ENCODE measurements at places on chromosomes 1 and 21.

GRCh38 chr1:41118645-41119044, 97.1 kb upstream of the SLFNL1 start:
- no peak for DNase-seq

DNA sequence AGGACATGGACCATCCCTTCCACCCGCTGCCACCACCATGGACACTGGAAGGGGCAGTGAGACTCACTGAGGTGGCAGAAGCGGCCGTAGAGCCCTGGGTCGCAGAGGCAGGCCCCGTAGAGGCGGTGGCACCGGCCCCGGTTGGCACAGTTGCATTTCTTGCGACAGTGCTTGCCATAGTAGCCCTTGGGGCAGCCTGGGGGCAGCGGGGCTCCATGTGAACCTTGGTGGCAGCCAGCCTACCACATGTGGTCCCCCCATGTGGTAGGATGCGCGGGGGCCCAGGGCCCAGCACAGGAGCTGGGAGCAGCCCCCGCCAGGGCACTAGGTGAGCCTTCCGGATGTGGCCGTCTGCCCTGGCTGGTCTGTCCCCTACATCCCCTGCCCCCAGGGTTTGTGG, 51.6 kb downstream of the ARHGEF16 start:
- no peak for DNase-seq

DNA sequence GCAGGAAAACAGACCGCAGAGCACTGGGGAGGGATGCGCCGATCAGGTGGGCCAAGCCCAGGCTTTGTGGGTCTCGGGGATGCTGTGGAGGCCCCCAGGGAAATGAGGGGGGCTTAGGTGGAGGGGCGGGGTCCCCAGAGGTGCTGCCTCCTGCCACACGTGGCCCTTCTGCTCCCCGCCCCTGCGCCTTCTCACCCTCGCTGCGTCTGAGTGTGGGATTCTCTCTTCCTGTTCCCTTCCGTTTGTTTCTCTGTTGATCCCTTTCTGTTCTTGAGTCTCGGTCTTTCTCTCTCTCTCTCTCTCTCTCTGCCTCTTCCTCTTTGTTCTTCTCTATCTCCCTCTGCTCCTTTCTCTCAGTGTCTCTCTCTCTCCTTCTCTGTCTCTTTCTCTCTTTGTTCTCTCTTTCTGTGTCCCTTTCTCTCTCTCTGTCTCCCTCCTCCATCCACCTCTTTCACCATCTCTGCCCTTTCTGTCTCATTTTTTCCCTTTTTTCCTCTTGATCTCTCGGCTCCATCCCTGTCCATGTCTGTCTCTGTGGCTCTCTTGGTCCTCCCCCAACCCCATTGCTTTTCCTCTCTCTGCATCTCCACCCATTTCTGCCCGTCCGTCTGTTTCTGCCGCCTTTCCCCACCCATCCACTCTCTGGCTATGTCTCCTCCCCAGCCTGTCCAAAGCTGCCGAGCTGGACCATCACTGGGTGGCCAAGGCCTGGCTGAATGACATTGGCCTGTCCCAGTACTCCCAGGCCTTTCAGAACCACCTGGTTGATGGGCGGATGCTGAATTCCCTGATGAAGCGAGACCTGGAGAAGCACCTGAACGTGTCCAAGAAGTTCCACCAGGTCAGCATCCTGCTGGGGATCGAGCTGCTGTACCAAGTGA, 52.4 kb upstream of the TMEM51 start:
- no peak for DNase-seq

- no peak for DNase-seq
These were observed 148.4 kb downstream of the TLR5 start for GRCh38 chr1:222994511-222995235.

- no peak for DNase-seq
These were observed 156.5 kb upstream of the KLHDC7A start for GRCh38 chr1:18324246-18324645.

GRCh38 chr21:39188521-39189139, 5.4 kb upstream of the PSMG1 start:
- DNase-seq = no peak

- DNase-seq = no peak
These were observed 5.1 kb downstream of the NT5C1A start for GRCh38 chr1:39666772-39667171.

GRCh38 chr1:155043793-155044192, 7.3 kb upstream of the ADAM15 start:
- no peak for DNase-seq

DNA sequence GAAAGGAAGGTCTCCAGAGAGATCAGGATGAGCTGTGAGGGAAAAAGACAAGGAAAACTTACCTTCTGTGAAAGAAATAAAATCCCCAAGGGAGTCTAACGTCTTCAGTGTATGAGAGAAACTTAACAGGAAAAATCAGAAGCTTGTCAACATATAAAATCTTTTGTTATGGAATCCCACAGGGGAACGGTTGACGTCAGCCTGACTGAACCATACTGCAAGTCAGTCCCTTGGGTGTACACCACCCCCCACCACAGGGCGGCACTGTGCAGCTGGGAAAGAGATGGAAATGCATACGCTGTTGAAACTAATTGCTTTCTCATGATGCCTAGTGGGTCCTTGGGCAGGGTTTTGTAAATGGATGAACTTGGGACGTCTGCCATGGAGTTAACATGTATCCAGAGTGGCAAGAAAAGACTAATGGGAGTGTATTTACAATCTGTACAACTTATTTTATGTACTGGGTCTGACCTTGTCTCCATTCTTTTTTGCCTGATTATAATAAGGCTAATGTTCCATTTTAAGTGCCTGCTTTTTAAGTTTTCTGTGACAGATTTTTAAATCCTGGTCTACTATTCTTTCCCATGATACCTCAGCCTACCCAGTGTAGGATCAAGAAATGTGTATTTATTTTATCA, 22.7 kb downstream of the UTP25 start:
- no peak for DNase-seq

GRCh38 chr21:29870814-29871213, 69.0 kb downstream of the GRIK1 start:
- no peak for DNase-seq

- DNase-seq = no peak
These were observed 111.8 kb upstream of the JUN start for GRCh38 chr1:58895559-58896145.

DNA sequence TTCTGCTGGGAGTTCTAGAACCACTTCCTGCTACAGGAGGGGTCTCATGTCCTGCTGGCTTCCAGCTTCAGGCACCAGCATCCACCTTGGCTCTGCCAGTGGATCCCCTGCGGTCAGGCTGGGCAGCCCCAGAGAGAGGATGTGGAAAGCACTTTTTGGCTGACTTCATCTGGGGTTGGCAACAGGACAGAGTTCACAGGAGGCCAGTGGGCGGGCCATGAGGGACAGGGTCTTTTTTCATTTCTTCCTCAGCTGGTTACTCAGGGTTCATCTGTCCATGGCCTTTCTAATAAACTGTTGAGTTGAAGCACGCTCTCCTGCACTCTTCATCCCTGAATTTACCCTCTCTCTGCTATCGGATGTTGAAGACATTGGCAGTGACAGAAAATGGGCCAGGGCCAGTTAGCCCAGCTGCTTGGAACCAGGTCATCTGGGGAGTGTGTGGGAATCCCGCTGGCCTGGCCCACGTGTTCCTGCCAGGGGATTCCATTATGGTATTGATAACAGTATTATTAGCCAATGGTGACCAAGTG, 45.2 kb downstream of the RPS6KA1 start:
- no peak for DNase-seq

DNA sequence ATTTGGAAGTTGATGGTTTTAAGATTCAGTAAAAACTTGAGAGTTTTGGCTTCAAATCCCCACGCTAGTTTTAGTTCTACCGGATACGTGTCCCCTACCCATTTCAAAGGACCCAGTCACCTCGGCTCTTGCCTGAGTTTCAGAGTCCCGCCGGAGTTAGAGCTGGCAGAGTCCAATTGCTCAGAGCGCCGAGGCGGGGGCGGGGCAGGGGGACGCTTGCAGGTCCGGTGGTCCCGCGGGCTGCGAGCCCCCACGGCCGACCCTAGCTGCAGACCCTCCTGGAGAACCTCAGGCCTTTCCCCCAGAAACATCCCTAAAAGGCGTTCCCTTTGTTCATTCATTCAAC, 765 bp upstream of the VPS45 start:
- DNase-seq = no peak

- DNase-seq = no peak
These were observed 10.5 kb downstream of the LGR6 start for GRCh38 chr1:202204065-202204464.

- no peak for DNase-seq
These were observed 2.4 kb upstream of the CCT8 start for GRCh38 chr21:29075706-29076466.

- DNase-seq = no peak
These were observed 43.4 kb downstream of the TSNAX start for GRCh38 chr1:231571904-231572303.

DNA sequence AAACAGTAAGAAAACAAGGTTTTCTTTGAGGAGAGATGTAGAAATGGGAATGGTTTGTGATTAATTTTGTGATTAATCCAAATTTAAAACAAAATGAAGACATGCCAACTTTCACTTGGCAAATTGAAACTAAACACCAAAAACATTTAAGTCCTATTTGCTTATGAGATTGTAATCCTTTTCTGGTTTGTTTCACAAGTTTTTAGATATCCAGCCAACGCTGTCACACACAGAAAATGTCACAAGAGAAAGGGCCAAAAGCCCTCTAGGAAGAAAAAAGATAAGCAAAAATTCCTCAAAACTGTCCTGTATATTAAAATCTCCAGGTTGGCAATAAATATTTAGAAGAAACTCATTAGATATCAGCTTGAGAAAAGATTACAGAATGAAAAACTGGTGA, 2.5 kb downstream of the USH2A start:
- DNase-seq = no peak

GRCh38 chr1:218299416-218299815, 14.3 kb downstream of the RRP15 start:
- DNase-seq = no peak

DNA sequence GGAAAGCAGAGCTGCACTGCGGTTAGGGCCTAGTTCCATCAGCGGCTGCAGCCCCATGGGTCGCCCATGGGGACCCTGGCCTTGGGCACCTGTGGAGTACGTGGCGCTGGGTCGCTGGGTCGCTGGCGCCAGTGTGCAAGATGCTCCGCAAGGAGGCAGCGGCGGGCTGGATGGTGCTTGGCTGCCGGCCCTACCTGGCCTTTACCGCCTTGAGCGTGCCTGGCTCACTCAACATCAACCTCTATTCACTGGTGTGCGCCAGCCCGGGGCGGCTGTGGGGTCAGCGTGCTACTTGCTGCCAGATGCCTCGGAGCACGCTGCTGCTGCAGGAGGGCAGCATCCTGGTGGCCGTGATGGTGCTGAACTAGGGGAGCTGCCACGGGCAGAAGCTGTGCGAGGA, 85.1 kb upstream of the RHOU start:
- no peak for DNase-seq

- no peak for DNase-seq
These were observed 4.9 kb upstream of the MAPKAPK2 start for GRCh38 chr1:206679738-206680211.

DNA sequence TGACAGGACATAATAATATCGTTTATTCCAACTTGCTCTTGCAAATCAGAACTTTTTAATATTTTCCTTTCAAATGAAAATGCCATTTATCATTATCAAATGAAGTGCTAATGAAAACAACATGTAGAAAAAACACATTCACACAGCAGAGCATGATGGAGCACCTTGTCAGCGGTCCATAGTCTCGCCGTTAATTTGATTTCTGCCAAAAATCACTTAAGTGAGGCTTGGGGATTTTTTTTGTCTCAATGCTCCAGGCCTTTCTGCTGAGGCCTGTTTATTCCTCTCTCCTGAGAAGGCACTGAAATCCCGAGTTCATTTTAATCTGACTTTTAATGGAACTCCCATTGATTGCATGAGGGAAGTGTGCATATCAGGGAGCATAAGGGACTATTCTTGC, 122.5 kb downstream of the ELAVL4 start:
- DNase-seq = no peak

DNA sequence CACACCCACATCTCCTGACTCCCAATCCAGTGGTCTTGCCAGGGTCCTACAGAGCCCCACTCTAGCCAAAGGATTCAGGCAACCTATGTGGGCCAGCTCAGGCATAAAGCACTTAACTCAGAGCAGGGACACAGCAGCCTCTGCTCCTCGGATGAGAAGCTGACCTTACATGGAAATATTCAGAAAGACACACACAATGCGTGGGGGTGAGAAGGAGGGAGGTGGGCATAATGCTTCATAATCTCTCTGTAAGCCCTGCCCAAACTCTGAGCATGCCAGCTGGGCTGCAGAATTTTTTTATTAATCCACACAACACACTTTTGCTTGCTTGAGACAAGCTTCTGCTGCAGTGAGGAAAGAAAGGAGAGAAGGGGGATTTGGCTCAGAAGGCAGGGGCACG, 21.6 kb downstream of the KCND3 start:
- DNase-seq = no peak

GRCh38 chr1:2291577-2291976, 63.5 kb downstream of the SKI start:
- no peak for DNase-seq

DNA sequence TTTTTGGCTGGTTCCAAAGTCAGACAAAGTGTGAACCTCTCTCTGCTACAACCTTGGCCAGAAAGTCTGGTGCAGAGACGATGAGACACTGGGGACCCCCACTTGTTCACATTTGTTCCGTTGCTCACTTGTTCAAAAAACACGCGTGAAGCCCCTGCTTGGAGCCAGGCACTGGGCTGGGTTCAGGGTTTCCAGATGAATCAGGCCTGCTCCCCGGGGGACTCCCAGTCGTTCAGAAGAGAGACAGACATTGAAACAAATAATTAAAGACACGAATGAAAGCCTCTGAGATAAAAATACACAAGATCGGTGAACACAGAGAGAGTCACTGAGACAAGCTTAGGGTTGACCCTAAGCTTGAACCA, 101.5 kb upstream of the RUNX3 start:
- no peak for DNase-seq

GRCh38 chr1:170262276-170262939, 116.6 kb downstream of the NTMT2 start:
- DNase-seq = no peak

- no peak for DNase-seq
These were observed 160.2 kb downstream of the HIVEP3 start for GRCh38 chr1:41758500-41758899.

DNA sequence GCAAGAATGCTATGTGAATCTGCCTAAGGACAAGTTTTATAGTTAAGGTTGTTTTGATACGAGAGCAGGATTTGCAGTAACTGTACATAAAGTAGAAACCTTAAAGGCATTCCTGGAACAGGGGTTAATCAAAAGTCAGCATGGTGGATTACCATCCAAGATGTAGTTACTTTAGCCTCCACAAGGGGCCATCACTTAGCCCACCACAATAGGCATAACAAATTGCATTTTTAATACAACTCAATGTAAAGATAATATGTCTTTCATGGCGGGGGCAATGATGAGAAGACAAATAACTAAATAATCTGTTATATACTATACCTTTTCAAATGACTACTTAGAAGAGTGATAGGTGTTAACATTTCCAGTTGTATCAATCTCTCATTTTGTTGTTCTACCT, 611.2 kb upstream of the ADGRL4 start:
- no peak for DNase-seq

- DNase-seq = no peak
These were observed 7.2 kb downstream of the VANGL1 start for GRCh38 chr1:115648717-115649691.

Data from stimulated activated CD4-positive, alpha-beta T cell treated with anti-CD3 and anti-CD28 coated beads, TNF-alpha, amount 100 ng/mL, for 4 hours (primary cell).